ENCODE measurements at places on chromosomes 7 and 10. TPM values are rescaled to one million over a fixed set of nuclear protein-coding genes. Genes with fewer than 3 reads are reported as not detected.

The TMEM26 gene
- 1.6 TPM for polyA plus RNA-seq

- DNase-seq = no peak
These were observed 49.3 kb downstream of the DENND11 start for GRCh38 chr7:141652691-141653090.

The WNT16 gene
- polyA plus RNA-seq = not detected

The NRCAM gene
- polyA plus RNA-seq = 16.8 TPM

Measured in kidney (tissue), 22 donors.